ENCODE measurements at places on chromosomes 7 and 10.

- no peak for DNase-seq
Measured at GRCh38 chr10:129631006-129631405, 164.0 kb downstream of the MGMT start.

GRCh38 chr10:22486431-22486830 is 141.1 kb downstream of the SPAG6 start:
- no peak for DNase-seq

- DNase-seq, result no peak
Measured at GRCh38 chr7:43884209-43884608, 14.9 kb upstream of the MRPS24 start.

GRCh38 chr10:97889461-97890265 is 40.0 kb downstream of the GOLGA7B start:
- DNase-seq, result no peak

DNA sequence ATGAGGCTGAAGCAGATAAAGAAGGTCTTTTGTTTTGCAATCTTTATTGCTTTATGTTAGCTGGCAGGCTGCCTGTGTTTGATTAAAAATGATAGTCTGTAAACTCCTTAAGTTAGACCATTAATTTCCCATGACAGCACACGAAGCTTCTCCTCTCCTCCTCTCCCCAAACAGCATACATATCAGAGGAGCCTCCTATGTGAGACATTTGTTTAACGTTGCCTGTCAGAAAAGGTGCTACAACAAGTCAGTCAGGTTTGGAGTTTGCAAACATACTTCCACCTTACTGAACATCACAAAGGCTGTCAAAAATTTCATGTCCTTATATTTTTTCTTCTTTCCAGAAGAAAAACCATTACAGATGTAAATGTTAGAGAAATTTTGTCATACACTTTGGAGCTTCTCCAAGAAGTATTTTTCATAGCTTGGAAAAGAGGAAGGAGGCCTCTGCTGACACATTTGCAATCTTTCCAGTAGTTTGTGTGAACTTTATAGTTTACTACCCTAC is 393.1 kb downstream of the EXOC4 start:
- no peak for DNase-seq

DNA sequence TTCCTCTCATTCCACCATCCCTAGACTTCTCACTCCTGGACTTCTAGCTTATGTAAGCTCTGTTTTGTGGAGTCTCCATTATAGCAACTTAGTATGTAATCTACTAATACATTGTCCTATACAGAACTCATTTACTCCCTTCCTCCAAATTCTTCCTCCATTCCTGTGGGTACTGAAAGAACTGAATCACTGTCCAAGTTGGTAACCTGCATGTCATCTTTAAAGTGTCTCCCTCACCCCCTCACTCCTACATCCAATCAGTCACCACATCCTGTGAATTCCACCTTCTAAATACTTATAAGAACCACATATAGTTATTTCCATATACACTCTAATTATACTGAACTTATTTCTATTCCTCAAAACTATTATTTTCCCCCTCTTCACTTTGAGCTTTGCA is 20.3 kb downstream of the AASS start:
- DNase-seq, result no peak

DNA sequence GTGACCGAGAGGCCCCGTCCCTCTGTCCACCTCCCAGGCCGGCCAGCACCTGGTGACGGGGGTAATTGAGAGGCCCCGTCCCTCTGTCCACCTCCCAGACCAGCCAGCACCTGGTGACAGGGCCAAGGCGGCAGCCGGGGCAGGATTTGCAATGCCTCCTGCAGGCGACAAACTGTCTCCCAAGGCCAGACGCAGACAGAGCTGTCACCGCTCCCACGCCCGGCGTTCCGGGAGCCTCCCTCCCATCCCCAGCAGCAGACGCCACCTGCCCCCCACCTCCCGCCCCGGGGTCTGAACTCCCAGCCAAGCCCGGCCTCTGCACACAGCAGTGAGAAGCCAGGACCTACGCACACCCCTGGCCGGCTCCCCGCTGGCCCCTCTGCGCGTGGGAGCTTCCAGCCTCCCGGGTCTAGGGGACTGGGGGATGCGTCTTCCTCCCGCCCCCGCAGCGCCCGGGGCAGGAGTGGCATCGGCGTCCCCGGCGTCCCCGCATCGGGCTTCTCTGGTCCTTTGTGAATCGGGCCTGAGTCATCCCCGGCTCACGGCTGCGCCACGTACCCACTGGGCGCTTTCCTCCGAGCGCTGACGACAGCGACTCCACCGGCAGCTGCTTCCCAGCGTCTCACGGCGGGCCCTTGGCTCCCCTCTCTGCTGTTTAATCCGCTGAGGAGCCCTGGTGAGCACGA is 95.1 kb upstream of the DIP2C start:
- peak; percentile 83 for DNase-seq

DNA sequence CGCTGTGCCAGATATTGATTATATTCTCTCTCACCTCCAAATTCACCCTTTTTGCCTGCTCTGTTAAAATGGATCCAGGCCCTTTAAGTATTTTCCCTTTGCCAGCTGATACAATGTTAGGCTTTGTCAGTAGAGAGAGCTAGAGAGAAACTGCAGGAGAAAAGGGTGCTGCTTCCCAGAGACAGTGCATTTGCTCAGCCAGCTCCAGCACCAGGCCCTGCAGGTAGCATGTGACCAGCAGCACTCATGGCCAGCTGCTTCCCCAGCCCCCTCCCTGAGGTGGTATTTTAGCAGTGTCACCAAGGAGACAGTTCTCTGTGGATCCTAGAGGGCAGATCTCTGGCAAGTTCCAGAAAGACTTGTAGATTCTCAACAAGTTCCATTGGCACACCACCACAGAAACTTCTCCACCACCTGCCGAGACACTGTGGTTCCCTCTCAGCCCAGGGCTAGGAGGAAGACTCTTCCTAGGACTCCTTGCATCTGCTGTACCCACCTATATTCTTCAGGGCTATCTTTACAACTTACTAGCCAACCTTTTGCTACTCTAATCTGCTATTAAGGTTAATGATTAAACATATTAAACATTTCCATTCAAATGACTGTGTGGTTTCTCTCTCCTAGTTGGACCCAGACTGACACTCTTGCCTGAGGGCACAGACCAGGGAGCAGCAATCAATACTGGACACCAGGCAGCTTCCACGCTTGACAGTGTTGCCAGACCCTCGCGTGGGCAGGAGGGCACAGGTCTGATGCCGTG is 35.6 kb upstream of the ADAM12 start:
- DNase-seq, result no peak

GRCh38 chr7:38232502-38233366 is 40.7 kb downstream of the TARP start:
- peak; percentile 79 for DNase-seq

GRCh38 chr10:21925851-21926250 is 77.7 kb downstream of the DNAJC1 start:
- DNase-seq, result no peak

DNA sequence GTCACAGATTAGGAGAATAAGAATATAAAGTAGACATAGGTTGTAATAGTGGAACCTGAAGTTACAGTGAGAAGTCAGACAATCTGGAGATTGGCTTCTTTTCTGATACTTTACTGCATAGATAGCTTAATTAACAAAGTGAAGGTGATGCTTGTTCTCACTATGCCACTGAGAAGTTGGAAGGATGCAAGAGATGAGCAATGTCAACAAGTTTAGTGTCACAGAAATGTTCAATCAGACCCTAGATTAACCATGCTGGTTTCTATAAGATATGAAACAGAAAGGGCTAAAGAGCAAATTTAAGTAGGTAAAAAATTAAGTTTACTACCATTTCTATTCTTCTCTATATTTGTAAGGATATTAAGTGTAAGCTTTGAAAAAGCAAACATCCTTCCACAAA is 838.6 kb upstream of the SORCS1 start:
- DNase-seq, result no peak

GRCh38 chr10:114655671-114656070 is 2.4 kb downstream of the ABLIM1 start:
- no peak for DNase-seq

DNA sequence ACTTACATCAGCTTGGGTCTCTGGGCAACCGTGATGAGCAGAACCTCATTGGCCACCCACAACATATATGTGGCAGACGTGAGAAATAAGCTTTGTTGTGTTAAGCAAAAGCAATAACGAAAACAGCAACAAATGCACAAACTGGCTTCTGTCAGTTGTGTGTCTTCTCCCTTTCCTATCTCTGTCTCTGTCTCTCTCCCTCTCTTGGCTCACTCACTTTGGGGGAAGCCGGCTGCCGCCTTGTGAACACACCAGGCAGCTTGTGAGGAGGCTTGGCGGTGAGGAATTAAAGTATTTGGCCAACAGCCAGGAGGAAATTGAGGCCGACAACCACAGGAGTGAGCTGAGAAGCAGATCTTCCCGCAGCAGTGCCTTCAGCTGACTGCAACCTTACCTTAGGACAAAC is 21.9 kb upstream of the CDCA7L start:
- peak; percentile 26 for DNase-seq

DNA sequence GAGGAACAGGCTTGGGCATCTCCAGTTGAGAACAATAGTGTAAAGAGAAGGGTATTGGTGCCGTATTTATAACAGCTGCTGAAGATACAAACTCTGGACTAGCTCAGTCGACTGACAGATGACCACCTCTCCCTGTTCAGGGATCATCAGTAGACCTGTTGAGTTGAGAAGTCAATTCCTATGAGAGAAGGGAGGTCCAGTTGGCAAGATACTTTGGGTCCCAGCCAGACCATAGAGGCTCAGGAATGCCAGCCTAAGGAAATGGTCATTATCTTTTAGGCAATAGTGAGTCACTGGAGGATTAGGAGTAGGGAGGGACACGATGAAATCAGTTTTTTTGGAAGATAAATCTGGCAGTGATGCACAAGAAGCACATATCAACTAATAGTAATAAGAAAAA is 202.9 kb downstream of the TRIL start:
- no peak for DNase-seq

- no peak for DNase-seq
Measured at GRCh38 chr10:61837755-61838171, 63.7 kb upstream of the ARID5B start.

DNA sequence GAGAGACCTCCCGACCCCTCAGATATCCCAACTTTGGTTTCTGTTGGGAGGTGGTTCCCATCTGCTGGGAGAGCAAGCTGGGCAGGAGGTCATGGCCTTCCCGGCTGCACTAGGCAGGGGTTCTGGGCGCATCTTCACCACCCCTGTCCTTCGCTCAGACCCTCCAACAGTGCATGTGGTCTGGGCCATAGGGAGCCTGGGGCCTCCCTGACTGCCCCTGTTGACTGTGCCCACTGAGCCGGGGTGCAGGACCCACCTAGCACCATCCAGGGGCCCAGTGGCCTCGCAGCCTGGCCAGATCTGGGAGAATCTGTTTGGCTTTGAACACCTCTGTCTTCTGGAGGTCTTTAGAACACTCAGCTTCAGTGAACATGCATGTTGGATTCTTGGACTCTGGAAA is 18.7 kb upstream of the INMT start:
- DNase-seq, result no peak

DNA sequence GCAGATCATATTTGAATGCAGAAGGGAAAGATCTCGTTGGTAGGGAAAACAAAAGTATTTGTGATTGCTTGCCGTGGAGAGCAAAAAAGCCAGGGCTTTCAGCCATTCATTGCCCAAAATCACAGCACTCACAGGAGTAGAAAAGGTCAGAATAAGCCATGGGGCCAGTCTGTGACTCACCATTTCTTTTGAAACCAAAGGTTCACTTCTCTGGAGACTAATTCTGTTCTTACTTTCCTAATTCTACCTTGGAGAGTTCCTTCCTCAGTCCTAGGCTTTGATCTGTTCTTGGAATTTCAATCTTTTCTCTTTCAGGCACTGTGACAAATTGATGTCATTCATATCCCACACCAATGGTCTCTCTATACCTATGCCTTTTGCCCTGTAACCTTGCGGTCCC is 54.1 kb upstream of the FAM180A start:
- DNase-seq, result no peak

GRCh38 chr7:136142583-136142982 is 165.4 kb upstream of the MTPN start:
- DNase-seq, result no peak

- no peak for DNase-seq
Measured at GRCh38 chr10:104350127-104350635, 3.5 kb upstream of the CFAP58 start.

DNA sequence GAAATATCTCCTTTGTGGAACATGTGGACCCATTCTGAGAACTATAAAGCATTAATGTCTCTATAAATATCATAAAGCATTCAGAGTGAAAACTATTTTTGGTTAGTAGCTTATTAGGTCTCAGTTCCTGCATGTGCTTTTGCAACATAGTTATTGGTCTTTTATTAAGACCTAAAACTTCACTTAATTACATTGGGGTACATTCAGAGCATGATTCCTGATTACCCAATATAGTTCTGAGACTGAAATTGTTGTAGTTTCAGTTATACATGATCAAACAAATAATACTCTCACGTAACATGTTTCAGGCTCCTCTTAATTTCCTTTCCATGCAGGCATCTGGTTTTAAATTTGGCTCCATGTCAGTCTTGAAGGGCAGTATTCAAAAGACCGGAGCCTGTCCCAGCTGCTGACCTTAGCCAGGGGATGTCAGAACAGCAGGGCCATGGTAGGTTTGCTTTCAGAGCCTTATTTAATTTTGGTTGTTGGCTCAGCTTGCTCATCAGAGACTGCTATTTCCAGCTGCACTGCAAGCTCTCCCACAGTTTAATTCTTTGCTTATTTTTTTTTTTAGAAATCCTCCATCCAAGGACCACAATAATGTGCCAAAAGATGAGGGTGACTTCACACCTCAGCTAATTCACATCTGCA is 447.8 kb upstream of the FZD8 start:
- DNase-seq, result no peak

DNA sequence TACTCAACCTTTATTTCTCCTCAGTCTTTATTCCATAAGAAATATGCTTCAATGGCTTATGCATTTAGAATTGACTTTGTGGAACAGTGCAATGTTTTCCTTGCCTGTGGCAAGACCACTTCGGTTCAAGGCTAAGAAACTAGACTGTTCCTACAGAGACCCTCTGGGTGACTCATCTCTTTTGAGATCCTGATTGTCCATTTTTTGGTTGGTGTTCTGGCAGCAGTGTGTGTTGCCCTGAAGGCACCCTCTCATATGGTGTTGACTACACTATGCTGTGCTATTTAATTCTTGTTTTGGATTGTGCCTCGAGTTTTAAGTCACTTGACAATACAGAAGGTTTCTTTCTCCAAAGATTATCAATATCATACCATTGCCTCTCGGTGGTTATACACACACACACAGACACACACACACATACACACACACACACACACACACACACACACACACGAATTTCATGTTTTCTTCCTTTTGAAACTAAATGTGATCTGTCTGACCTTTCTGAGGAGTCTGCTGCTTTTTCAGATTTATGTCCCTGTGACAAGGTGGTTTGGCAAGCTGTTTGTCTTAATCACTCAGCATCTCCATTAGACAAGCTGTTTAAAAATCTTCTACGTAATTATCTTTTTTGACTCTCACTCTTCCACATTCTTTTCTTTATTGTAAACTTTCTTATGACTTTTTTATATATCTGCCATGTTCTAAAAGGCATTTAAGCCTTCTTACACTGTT is 187.2 kb downstream of the VTI1A start:
- DNase-seq, result no peak

DNA sequence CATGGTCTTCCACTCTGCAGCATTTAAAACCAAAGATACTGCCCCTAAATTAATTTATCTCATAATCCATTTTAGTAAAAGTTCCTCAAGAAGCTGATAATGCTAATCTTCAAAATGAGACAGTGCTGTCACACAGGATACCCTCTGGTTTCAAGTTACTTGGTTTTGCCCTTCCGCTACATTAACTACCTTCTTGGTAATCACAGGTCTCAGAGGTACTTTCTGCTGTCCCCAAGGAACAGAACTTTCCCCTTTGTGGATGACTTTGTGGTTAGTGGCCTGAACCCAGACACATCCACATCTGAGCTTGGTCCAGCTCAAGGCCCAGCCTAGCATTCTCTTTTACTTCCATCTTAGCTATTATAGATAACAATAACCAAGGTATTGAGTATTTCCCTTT is 88.8 kb upstream of the TMEM26 start:
- no peak for DNase-seq

All from stimulated activated CD8-positive, alpha-beta memory T cell treated with anti-CD3 and anti-CD28 coated beads, Interleukin-4, amount 100 ng/mL, for 48 hours (primary cell).